ENCODE measurements at places on chromosomes 13 and 19.

- DNase-seq: no peak
Observed at GRCh38 chr19:18453269-18454024, 15.5 kb upstream of the ISYNA1 start.

- DNase-seq: peak; percentile 86
Observed at GRCh38 chr19:3056417-3057088, 5.7 kb downstream of the TLE5 start.

DNA sequence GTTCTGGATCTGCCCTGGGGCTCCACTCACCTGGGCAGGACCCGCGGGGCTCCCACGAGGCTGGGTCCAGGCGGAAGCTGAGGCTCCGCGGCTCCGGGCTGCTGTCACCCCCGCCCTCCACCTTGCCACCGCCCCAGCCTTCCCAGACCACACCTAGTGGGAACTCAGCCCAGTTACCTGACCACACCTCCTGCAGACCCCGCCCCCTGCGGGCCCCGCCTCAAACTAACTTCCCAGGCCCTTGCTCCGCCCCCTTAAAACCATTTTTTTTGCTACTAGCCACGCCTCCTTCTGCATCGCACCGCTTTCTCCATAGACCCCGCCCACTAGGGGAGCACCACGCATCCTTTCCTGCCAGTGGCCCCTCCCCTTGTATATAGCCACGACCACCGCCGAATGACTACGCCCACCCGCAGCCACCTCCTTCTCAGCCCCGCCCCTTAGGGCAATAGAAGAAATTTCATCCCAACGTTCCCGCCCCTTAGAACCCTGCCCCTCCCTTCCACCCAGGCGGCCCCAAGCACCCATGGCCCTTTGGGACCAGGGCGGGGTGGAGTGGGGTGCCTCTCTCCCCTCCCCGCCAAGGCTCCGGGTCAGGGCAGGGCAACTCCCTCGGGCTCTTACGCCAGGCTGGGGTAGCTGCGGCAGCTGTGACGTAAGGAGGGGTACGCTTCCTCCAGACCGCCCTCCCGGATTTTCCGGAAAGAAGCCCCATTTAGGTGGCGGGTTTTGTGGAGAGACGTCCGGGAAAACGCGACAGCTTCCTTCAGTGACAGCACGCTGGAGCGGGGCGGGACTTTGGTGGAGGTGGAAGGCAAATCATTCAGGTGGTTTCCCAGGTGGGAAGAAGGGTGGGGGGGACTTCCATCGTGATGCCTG is at the start of gene SH2D3A:
SH2D3A (minus strand) TSS at position 79 of the 879 bp plus-strand sequence. CDS start 3,687 bp downstream, outside the sequence.
- DNase-seq: peak; percentile 85

GRCh38 chr19:18412610-18413239 is 6.5 kb upstream of the SSBP4 start:
- no peak for DNase-seq

DNA sequence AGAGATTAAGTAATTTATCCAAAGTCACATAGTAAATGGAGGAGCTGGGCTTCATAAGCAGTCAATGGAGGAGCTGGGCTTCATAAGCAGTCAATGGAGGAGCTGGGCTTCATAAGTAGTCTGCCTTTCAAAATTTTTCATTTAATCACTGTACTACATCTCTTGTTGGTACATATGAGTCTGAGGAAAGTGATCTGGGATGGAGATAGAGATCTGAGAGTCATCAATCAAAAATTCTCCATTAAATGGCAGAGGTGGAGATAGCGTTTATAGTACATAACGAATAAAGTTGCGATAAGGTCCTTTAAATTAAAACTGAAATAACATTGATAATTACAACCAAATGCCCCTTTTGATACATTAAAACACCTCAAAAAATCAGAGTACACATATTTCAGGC is 189.3 kb downstream of the KLF5 start:
- no peak for DNase-seq

GRCh38 chr13:24267274-24267673 is 42.1 kb upstream of the C1QTNF9 start:
- DNase-seq: no peak

DNA sequence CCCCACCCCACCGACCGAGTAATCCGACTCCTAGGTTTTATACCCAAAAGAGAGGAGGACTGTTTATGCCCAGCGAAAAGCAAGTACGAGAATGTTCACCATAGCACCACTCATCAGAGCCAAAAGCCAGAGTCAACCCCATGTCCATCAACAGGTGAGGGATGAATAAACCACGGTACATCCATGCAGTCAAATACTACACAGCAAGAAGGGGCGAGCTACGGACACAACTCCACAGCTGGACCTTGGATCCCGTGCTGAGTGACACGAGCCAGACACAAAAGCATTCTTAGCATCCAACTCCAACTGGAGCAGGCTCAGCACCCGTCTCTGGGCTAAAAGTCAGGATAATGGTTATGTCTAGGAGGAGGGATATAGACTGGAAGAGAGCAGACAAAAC is 12.2 kb upstream of the RABAC1 start:
- DNase-seq: no peak

Data from NCI-H2081 (cell line).